ENCODE measurements at places on chromosomes 4 and X.

GRCh38 chrX:38172596-38172995 is 48.1 kb downstream of the SRPX start:
- peaks cover 6% of the 10 kb centered on the region for H3K4me1 ChIP-seq
- DNase-seq = peak; percentile 16
- no peak overlapping the region for H3K4me3 ChIP-seq
- peak overlapping the region; percentile 33 for H3K27ac ChIP-seq
- H3K36me3 ChIP-seq = no peaks in the 10 kb centered on the region
- H3K27me3 ChIP-seq = peaks cover 7% of the 10 kb centered on the region

GRCh38 chr4:78517050-78517652 is 34.4 kb upstream of the ANXA3 start:
- H3K27me3 ChIP-seq = no peaks in the 10 kb centered on the region
- H3K27ac ChIP-seq = no peak overlapping the region
- peak; percentile 43 for DNase-seq
- H3K4me1 ChIP-seq = peaks cover 33% of the 10 kb centered on the region

DNA sequence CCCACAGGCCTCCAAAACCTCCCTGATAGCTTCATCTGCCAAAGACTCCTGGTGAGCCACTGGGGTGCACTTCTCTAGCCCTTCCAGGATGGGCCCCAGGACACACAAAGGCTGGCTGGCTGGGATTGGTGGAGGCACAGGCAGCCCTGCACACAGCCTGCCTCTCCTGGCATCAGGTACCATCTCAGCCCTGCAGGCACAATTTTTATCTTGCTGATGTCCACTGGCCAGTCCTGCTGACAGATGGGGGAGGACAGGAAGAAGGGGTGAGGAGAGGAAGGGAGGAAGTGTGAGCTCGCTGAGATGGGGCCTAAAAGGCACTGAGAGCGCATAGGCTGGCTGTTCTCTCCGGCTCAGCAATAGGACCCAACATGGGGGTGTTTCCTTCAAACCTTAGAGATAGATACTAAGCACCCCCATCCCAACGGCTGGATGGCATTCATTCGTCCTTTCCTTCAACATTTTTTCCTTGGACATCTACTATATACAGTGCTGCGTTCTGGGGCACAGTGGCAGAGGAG is 92.7 kb downstream of the PJA1 start:
- peaks cover 10% of the 10 kb centered on the region for H3K27me3 ChIP-seq
- DNase-seq = no peak
- no peak overlapping the region for H3K27ac ChIP-seq
- no peaks in the 10 kb centered on the region for H3K36me3 ChIP-seq

- peak overlapping the region; percentile 45 for H3K4me3 ChIP-seq
- H3K27me3 ChIP-seq = peaks cover 4% of the 10 kb centered on the region
- H3K4me1 ChIP-seq = peaks cover 60% of the 10 kb centered on the region
- H3K36me3 ChIP-seq = peaks cover 18% of the 10 kb centered on the region
Measured at GRCh38 chr4:7647600-7648543, 213.1 kb upstream of the PSAPL1 start.

DNA sequence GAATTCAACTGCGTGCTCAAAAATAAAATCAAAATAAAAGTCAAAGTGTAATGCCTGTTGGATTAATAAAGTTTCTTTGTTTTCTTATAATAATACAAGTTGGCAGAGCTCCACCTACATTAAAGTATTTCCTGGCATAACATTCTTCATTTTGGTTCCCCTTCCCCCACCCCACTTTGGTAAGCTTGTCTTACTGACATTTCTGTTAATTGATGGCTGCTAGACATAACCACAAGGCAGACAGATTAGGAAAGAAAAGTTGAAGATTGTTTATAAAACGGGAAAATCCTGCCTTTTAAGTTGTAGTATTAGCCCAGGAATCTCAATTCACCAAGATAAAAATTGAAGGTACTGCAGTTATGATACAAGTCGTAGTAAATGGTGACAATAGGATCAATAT is 246.5 kb upstream of the RPS6KA3 start:
- peaks cover 65% of the 10 kb centered on the region for H3K4me1 ChIP-seq
- no peak overlapping the region for H3K27ac ChIP-seq
- peaks cover 4% of the 10 kb centered on the region for H3K36me3 ChIP-seq
- H3K27me3 ChIP-seq = no peaks in the 10 kb centered on the region
- H3K4me3 ChIP-seq = no peak overlapping the region

DNA sequence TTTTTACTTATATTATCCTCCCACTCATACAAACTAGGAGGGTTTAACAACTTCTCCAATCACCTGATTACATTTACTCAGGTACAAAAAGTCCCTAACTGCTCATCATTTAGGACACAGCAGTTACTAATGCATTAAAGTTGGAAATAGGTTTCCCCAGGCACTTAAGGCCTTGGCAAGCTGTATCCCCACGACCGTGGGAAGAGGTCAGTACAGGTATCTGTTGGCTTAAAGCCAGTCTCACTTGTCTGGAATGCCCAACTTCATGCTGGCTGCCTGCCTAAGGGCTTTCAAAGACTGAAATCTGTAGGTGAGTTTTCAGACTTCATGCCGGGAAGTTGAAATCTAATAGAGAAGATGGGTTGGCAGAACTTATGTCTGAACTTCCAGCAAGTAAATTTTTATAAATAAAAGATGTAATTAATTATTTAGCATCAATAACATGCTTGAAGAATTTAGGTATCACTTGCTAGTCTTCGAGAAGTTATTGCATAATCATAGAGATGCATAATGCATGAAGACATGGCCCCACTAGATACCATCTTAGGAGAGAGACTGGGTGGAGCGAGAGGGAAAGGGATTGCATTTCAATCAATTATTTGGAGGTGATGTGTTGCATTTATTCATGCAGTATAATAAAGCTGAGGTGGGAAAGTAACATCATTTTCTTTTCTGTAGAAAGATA is 54.2 kb downstream of the SCD5 start:
- peaks cover 6% of the 10 kb centered on the region for H3K36me3 ChIP-seq
- peaks cover 4% of the 10 kb centered on the region for H3K27me3 ChIP-seq
- H3K4me3 ChIP-seq = peak overlapping the region; percentile 41
- peak overlapping the region; percentile 80 for H3K27ac ChIP-seq
- no peak for DNase-seq

DNA sequence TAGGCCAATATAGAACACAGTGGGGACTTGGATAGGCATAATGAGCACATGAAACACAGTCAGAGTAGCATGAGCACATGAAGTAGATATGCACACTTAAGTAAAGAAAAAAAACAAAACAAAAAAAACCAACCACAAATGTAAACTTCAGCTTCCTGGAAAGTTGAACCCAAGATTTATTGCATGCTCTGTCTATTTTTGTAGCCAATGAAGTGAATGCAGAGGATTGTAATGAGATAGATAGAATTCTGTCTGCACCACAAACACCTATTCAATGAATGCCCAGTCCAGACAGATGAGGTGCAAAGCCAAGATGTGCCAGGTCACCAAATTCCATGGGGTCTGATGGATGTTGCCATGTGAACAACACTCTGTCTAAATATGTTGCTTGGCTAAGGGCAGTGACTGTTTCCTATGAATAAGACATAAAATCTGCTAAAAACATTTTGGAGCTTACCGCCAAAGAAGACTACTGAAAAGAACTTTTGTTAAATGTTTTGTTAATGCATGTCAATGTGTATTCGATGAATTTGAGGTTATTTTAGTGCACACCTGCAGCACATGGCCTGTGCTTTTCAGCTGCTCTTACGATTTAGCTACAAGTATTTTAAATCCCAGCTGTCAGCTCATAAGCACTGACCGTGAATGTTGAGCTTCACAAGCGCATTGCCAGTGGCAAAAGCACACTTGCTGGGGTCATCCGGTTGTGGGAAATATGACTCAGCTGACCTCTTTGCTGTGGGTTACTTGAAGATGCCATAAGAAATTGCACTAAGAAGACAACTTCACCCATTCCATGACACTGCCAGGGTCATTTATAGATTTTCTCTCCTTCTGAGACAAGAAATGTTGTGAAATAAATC is 374.8 kb upstream of the GNPDA2 start:
- H3K27me3 ChIP-seq = no peaks in the 10 kb centered on the region
- no peaks in the 10 kb centered on the region for H3K4me1 ChIP-seq
- H3K36me3 ChIP-seq = no peaks in the 10 kb centered on the region
- no peak overlapping the region for H3K27ac ChIP-seq
- DNase-seq = no peak
- H3K4me3 ChIP-seq = no peak overlapping the region

GRCh38 chr4:114674080-114674479 is 75.5 kb downstream of the UGT8 start:
- peaks cover 1% of the 10 kb centered on the region for H3K27me3 ChIP-seq
- no peaks in the 10 kb centered on the region for H3K36me3 ChIP-seq
- H3K4me1 ChIP-seq = no peaks in the 10 kb centered on the region
- no peak overlapping the region for H3K4me3 ChIP-seq

GRCh38 chr4:566508-567295 is 9.4 kb downstream of the TMEM271 start:
- H3K27ac ChIP-seq = no peak overlapping the region
- DNase-seq = no peak
- peaks cover 23% of the 10 kb centered on the region for H3K27me3 ChIP-seq
- no peak overlapping the region for H3K4me3 ChIP-seq
- H3K4me1 ChIP-seq = no peaks in the 10 kb centered on the region
- H3K36me3 ChIP-seq = no peaks in the 10 kb centered on the region

GRCh38 chrX:49187028-49187394 is 838 bp upstream of the PRICKLE3 start:
- H3K27me3 ChIP-seq = no peaks in the 10 kb centered on the region
- no peak for DNase-seq
- H3K4me1 ChIP-seq = peaks cover 11% of the 10 kb centered on the region
- H3K27ac ChIP-seq = no peak overlapping the region
- H3K36me3 ChIP-seq = peaks cover 7% of the 10 kb centered on the region
- no peak overlapping the region for H3K4me3 ChIP-seq

DNA sequence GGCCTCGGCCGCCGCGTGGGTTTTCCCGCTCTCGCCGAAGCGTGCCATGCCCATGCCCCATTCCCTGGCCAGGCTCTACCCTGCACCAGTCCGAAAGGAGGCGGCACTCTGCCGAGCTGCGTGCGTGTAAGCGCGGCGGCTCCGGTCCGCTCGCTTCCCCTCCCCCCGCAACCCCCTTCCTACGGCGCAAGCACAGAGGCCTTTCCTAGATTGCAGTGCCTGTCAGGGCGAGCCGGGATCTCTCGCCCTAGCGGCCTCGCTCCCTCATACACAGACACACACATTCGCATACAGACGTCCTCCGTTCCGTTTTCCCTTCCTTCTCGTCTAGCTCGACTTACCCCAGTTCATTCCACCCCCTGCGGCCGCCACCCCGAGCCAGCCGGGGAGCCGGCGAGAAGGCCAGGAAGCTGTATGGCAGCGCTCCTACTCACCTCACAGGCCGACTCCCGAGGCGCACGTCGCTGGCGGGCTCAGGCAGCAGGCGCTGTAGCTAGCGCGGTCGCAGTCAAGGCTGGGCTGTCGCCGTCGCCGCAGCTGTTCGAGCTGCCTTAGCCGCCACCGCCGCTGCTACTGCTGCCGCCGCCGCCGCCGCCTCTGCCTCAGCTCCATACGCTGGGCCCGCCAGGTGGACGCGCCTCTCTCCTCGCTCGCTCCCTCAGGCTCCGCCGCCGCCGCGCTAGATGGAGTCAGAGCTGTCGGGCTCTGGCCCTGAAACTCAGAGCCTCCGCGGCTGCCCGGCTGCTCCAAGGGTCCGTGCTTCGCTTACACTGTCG is 615 bp downstream of the NEXMIF start:
- DNase-seq = no peak
- no peaks in the 10 kb centered on the region for H3K4me1 ChIP-seq
- no peak overlapping the region for H3K27ac ChIP-seq
- H3K4me3 ChIP-seq = no peak overlapping the region

- no peaks in the 10 kb centered on the region for H3K36me3 ChIP-seq
- H3K4me1 ChIP-seq = no peaks in the 10 kb centered on the region
- no peak for DNase-seq
Measured at GRCh38 chr4:90979556-90979955, 852.4 kb downstream of the CCSER1 start.

- H3K27me3 ChIP-seq = no peaks in the 10 kb centered on the region
- H3K27ac ChIP-seq = no peak overlapping the region
- H3K4me1 ChIP-seq = peaks cover 1% of the 10 kb centered on the region
- H3K4me3 ChIP-seq = no peak overlapping the region
Measured at GRCh38 chr4:137749466-137749865, 217.2 kb upstream of the PCDH18 start.

DNA sequence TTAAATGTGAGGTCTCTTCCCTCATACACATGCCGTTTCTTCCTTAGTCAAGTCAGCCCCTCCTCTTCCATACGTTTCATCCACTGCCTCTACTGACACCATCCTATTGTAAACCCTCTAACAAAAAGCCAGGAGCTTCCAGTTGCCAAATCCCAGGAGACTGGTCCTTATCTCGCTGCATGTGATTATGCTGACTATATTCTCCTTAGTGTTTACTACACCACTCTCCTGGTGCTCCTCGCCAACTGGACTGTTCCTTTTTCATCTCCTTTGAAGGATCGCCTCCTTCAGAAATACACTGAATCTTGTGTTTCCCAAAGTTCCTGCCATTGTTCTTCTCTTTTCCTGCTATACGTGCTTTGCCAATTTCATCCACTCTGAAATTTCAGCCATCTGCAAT is 27.7 kb downstream of the MAML3 start:
- H3K4me3 ChIP-seq = no peak overlapping the region
- peaks cover 2% of the 10 kb centered on the region for H3K27me3 ChIP-seq
- H3K4me1 ChIP-seq = peaks cover 13% of the 10 kb centered on the region

- H3K4me1 ChIP-seq = no peaks in the 10 kb centered on the region
- no peak for DNase-seq
- H3K4me3 ChIP-seq = no peak overlapping the region
- no peaks in the 10 kb centered on the region for H3K27me3 ChIP-seq
- H3K27ac ChIP-seq = no peak overlapping the region
Measured at GRCh38 chr4:119823891-119824290, 195.3 kb upstream of the PDE5A start.

DNA sequence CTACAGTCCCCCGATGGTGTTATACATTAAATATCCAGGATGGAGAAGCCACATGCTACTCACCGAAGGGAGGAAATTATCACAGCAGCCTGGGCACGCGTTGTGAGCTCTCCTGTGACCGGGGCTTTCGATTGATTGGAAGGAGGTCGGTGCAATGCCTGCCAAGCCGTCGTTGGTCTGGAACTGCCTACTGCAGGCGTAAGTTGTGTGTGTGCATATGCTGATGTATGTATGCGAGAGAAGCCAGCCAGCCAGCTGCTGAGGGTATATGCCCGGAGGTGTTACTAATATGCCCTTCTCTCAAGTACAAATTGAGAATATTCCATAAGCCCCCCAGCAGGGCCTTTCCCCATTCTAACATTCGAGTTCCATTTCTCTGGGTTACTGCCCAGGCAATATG is 18.2 kb downstream of the SRPX2 start:
- no peak overlapping the region for H3K27ac ChIP-seq
- DNase-seq = no peak
- no peak overlapping the region for H3K4me3 ChIP-seq
- peaks cover 5% of the 10 kb centered on the region for H3K36me3 ChIP-seq

- H3K27me3 ChIP-seq = no peaks in the 10 kb centered on the region
- H3K4me1 ChIP-seq = peaks cover 18% of the 10 kb centered on the region
- H3K4me3 ChIP-seq = no peak overlapping the region
- H3K36me3 ChIP-seq = no peaks in the 10 kb centered on the region
- H3K27ac ChIP-seq = no peak overlapping the region
Measured at GRCh38 chr4:19575924-19576323, 675.8 kb upstream of the SLIT2 start.

All from HFFc6 (cell line).